ENCODE measurements at places on chromosomes 4 and X.

DNA sequence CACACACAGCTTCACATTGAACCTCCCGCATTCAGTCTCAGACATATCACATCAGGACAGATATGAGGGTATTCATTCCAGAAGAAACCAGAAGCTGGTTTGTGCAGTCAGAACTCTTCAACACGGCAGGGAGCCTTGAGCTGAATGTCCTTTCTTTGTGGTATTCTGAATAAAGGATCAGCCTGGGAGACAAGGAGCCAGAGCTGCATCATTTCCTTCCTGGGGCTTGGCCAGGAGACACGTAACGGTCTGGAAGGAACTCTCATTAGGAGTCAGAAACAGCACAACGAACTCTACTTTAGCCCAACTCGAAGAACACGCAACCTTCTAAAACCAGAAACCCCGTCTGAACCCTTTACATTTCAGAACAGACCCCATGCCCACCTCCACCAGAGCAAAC is 46.4 kb downstream of the KDR start:
- no peak for DNase-seq

DNA sequence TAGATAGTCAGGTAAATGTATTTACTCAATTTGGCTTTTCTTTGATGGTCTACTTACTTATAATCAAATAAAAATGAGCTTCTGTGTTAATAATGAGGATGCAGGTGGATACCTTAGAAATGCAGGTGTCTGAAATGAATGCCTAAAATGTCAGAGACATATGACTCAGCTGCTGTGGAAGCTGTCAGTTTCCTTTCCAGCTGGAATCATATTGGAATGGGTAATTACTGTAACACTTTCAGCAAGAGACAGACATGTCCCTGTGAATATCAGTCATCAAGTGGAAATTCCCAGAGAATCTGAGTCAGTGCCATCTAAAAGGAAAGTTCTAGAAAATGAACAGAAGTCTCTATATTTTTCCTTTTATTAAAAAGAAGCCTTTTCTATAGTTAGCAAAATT is 783.0 kb upstream of the AADAT start:
- no peak for DNase-seq

- no peak for DNase-seq
These were observed 128.2 kb upstream of the WDFY3 start for GRCh38 chr4:85094735-85095134.

DNA sequence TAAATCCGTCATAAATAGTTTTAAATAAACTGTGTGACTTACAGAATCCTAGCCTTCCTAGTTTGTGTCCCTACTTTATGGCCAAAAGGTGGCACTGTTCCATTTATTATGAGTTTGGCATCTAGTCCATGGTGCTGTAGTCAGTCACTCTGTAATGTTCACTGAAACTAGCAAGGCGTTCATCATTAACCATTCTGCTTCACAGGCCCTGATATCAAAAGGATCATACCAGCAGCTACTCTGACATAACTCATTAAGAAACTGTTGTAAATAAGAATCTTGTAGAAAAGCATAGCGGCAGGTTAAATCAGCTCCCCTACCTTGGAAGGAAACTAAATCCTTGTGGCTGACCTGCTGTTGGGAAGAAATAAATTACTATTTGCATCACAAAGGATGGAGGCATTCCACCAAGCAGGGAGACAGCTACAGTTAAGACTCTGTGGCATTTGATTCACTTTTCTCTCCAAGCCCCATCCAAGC is 919.6 kb upstream of the DIAPH2 start:
- peak; percentile 13 for DNase-seq

DNA sequence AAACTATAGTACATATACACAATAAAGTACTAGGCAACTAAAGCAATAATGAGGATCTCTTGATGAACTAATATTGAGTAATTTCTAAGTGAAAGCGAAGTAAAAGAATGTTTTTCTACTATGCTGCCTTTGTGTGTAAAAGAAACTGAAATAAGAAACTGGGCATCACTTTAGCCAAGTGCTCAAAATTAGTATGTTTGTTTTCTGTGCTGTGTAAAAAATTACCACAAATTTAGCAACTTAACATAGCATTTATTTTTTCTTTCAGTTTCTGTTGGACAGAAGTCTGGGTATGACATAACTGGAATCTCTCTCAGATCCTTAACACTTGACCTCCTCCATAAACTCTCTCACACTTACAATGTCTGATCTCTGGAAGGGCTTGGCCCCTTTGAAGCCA is 687.1 kb upstream of the MAGEB2 start:
- no peak for DNase-seq

DNA sequence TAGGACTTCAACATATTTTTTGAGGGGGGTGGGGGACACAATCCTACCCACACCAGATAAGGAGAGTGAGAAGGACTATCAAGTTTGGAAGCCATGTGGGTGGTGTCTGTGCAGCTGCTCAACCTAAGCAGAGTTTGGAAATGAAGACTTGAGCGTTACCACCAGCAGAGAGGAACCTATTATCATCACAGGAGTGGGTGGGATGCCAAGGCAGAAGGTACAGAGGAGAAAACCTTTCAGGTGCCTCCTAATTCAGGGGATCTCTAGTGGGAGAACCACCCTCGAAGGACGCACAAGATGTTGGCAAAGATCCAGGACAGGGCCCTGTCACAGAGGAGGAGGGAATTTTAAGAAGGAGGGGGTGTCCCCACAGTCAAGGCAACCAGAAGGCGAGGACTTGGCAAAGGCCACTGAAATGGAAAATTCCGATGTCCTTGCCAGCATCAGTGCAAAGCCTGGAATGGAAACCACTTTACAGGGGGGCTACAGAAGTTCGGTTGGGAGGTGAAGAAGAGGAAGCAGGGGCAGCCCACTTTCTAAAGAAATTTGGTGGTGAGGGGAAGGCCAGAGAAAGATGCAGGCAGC is 8.4 kb upstream of the GPM6B start:
- no peak for DNase-seq

DNA sequence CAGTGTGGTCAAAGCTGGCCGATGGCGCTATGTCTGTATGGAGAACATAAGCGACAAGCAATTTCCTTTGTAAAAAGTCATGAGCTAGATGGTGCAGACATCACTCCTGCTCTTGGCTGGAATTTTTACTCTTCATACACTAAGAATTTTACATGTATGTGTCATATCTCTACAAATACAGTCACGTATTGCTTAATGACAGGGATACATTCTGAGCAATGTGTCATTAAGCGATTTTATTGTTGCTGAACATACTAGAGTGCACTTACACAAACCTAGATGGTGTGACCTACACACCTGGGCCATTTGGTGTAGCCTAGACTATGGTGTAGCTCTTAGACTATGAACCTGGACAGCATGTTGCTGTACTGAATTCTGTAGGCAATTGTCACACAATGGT is 185.4 kb downstream of the SOWAHB start:
- DNase-seq: no peak

GRCh38 chr4:82123934-82124333 is 249.9 kb downstream of the HNRNPD start:
- DNase-seq: no peak

DNA sequence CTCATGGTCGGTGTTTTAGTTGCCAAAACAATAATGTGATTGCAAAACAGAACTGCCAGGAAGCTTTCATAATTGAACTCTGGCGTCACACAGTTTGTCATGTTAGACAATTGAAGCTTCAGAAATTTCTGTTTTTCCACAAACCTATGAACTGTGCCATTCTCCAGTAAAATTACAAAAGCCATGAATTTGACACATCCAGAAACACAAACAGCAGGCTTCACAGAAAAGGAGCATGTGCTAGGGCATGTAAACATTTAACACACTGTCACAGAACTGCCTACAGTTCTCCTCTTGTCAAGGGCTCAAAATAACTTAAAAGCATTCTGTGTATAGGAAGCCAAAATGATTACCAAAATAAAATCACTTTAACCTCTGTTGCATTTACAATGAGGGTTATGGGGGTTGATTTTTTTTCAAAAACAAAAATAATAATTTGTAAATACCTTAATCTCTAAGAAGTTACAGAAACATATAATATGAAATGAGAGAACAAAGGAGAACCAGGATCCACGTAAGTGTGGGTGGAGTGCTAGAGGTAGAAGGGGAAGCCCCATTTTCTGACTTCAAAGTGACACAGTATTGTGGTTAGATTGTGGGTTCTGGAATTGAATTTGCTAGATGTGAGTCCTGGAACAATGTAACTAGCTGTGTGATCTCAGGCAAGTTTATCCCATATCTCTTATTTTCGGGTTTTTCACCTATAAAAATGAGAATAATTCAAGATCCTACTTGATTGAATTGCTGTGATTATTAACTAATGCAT is 295.0 kb downstream of the CENPC start:
- DNase-seq: peak; percentile 65

DNA sequence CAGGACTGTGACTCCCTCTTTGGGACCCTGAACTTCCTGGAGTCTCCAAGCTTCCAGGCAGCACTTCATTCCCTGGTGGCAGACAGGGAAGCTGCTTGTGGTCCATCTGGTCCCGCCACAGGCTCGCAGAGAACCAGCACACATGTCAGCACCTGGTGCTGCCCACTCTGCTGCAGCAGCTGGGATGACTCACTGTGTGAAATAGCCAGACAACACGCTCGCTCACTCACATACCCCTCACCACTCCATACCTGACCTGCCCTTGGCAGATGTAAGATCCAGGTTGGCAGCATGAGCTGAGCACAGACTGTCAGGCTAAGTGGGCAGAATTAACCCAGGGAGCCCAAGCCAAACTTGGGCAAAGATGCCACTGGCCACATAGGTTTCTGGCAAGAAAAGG is 613.5 kb downstream of the PCDH18 start:
- no peak for DNase-seq

GRCh38 chr4:17562157-17562556 is 14.8 kb upstream of the LAP3 start:
- DNase-seq: no peak

DNA sequence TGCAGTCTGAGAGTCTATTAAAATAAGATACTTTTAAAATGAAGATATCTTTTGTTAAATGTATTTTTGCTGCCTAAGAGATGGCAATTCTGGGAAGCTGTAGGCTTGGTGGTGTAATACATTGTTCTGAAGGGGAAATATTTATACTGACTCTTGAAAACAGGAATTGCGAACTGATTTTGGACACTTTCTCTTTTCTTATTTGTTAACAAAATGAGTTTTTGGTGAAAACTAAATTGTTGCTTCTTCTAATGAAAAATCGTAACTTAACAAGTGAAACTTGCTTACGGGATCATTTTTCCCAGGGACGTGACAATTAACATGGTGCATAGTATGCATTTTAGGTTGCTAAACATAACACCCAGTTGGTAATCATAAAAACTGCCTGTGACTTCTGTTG is 71.0 kb downstream of the RAPGEF2 start:
- DNase-seq: no peak

- DNase-seq: no peak
These were observed 42.1 kb downstream of the RHOH start for GRCh38 chr4:40238700-40239548.

DNA sequence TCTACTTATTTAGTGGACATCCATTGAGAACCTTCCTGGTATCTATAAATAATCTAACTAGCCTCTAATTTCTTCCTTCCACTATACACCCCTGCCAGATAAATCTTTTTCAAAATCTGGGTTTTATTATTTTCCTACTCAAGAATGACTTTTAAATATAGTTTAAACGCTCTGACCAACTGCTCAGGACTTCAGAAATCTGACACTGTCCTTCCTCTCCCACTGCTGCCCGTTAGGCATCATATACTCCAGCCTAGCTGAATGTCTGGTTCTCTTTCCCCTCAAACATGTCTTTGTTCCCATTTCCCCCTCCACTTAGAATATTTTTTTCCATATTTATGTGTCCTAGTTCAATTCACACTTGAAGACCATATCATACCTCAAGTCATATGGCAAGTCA is 35.2 kb upstream of the CBLL2 start:
- DNase-seq: no peak

- no peak for DNase-seq
These were observed 39.5 kb downstream of the RBPJ start for GRCh38 chr4:26360273-26360672.
